ENCODE measurements at places on chromosomes 13 and 19.

DNA sequence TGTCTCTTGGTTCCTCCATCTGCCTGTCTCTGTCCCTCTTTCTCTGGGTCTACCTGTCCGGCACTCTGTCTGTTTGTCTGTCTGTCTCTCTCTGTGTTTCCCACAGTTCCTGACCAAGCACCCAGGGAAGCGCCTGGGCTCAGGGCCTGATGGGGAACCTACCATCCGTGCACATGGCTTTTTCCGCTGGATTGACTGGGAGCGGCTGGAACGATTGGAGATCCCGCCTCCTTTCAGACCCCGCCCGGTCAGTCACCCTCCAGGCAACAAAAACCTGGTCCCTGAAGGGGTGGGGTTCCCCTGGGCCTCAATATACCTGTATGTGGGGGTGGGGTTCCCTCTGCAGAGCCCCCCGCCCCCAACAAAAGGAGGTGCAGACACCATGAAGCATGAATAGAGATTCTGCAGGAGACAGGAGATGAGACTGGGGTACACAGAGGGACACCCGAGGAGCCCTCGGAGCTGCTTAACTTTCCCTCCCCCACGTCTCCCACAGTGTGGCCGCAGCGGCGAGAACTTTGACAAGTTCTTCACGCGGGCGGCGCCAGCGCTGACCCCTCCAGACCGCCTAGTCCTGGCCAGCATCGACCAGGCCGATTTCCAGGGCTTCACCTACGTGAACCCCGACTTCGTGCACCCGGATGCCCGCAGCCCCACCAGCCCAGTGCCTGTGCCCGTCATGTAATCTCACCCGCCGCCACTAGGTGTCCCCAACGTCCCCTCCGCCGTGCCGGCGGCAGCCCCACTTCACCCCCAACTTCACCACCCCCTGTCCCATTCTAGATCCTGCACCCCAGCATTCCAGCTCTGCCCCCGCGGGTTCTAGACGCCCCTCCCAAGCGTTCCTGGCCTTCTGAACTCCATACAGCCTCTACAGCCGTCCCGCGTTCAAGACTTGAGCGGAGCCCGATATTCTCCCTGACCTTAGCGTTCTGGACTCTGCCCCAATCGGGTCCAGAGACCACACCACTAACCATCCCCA lies 2.6 kb upstream of the CACNG7 start:
- DNase-seq, result peak; percentile 62

DNA sequence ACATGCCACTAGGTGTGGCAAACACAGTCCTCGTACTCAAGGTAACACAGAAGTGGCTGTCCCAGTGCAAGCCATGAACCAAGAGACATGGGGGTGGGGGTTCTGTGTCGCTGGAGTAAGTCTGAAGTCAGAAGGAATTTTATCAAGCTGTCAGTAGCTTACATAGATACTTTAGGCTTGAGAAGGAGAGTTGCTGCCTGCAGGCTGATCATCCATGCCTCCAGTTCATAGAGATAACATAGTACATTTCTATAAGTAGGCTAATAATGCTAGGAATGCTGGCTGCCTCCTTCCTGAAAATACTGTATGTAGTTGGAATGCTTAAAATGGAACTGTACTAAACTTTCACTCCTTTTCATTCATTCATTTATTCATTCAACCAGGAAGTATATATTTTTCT lies 70.1 kb downstream of the CAB39L start:
- no peak for DNase-seq

- no peak for DNase-seq
Observed at GRCh38 chr13:47066226-47066625, 169.4 kb upstream of the HTR2A start.

DNA sequence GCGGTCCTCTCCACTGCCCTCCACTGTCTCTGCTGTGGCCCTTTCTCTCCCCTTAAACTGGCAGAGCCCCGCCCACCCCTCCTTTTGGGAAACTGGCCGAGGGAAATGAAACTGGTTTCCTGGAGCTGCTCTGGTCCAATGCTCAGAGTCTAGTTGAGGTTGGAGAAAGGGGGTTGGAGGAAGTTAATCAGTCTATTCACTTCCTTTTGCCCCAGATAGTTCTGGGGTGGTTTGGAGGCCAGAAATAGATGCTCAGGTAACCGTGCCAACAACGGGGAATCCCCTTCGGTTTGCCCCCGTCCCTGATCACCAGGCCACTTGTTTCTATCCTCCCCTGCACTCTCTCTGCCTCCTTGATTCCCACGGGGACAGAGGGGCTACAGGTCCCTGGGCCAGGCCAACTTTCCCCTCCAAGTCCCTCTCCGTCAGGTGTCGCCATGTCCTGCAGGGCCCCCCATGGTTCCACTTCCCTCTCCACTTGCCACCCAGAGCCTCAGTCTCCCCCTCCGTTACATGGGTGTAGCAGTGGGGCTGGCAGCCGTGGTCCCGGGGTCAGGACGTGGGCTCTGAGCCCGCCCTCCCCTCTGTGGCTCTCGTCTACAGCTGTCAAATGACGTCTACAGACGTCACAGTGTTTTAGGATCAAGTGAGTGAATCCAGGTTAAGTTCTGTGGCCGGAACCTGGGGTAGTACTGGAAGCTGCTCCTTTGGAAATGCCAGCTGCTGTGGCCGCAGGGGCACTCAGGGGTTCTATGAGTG lies at the start of gene IL4I1:
Gene IL4I1, minus strand, starts transcription at position 25 of the 759 bp plus-strand sequence. CDS start 727 bp downstream, outside the sequence.
- no peak for DNase-seq

- peak; percentile 31 for DNase-seq
Observed at GRCh38 chr19:38149661-38150061, 74.4 kb downstream of the DPF1 start.

DNA sequence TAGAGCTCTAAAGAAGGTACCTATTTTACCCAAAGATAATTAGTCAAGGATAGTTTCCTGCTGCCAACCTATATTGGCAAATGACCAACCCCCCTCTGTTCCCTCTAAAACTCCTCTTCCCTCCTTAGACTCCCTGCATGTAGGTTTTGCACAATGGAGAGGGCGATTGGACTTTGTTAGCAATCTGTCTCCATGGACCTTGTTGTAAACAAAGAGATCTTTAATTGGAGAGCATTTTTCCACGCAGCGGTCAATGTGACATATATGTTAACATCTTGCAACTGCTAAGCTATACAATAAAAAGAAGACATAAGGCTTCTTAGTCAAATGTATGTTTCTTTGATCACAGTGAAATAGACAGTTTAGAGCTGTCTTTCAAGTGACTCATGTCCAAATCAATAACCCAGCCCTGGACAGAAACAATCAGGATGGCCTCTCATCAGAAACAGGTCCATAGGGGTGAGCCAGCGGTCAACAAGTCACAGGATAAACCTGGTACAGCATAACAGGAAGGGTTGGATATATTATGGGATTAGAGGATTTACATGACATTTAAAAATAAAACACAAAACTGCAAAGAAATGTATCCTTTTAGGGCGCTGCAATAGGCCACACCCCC lies 69.7 kb upstream of the UBL3 start:
- DNase-seq, result no peak
